Activated T-helper 1 cell treated with Interleukin-2 at 50 U/mL for 16 hours (primary cell): ENCODE measurements at places on chromosomes 3 and 15.

GRCh38 chr3:109648027-109648426 is 310.7 kb upstream of the DPPA4 start:
- no peak for DNase-seq

- DNase-seq = no peak
These were observed 343.0 kb upstream of the ARL6 start for GRCh38 chr3:97421565-97421964.

DNA sequence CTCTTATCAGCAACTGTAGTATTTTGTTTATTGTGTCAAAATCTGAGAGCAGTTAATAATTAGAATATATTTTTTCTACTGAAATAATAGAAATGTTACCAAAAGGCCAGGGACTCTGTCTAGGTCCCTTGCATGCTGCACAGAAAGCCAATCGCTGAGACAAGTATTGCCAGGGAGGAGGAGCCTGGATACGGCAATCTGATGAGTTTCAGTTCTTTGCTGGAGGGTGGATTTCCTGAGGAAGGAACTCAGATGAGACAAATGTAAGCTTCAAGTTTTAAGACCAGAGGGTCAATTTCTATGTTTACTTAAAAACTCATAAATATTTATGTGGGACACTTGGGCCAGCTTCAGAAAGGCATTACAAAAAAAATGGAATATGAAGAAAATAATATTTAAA is 252.2 kb downstream of the GABRG3 start:
- DNase-seq = no peak

- no peak for DNase-seq
These were observed 231.5 kb downstream of the ALCAM start for GRCh38 chr3:105598042-105598796.

GRCh38 chr15:40926659-40927494 is 2.3 kb upstream of the DLL4 start:
- no peak for DNase-seq

GRCh38 chr15:73786538-73786937 is 33.4 kb upstream of the INSYN1 start:
- DNase-seq = no peak

GRCh38 chr3:142498397-142499180 is 50.8 kb upstream of the XRN1 start:
- no peak for DNase-seq

GRCh38 chr3:148748283-148748682 is 50.6 kb downstream of the AGTR1 start:
- DNase-seq = no peak
